ENCODE measurements at places on chromosomes 16 and 17.
A peak's percentile ranks its signal among the peaks of the same experiment; 100 is the strongest.

DNA sequence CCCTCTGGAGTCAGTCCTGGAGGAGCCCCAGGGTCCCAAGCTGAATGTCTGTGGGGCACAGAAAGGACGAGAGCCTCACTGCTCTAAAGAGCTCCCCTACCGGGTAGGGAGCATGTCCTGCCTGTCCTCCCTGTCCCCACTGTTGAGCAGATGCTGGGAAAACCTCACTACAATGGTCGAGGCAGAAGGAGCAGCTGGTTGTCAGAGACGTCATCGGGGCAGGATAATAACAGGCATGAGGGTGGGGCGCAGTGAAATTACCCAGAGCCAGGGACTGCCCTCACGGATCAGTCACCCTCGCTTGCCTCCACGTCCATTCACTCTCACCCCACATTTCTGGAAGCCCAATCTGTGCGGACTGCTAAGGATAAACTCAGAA lies 538 bp downstream of the TM4SF5 start:
- peak; percentile 53 for DNase-seq

GRCh38 chr17:78384479-78385175 lies 6.2 kb downstream of the PGS1 start:
- no peak for DNase-seq

- DNase-seq, result no peak
Measured at GRCh38 chr16:880471-881171, 80.1 kb upstream of the GNG13 start.

GRCh38 chr17:78789149-78789662 lies 7.1 kb upstream of the CYTH1 start:
- DNase-seq, result no peak

DNA sequence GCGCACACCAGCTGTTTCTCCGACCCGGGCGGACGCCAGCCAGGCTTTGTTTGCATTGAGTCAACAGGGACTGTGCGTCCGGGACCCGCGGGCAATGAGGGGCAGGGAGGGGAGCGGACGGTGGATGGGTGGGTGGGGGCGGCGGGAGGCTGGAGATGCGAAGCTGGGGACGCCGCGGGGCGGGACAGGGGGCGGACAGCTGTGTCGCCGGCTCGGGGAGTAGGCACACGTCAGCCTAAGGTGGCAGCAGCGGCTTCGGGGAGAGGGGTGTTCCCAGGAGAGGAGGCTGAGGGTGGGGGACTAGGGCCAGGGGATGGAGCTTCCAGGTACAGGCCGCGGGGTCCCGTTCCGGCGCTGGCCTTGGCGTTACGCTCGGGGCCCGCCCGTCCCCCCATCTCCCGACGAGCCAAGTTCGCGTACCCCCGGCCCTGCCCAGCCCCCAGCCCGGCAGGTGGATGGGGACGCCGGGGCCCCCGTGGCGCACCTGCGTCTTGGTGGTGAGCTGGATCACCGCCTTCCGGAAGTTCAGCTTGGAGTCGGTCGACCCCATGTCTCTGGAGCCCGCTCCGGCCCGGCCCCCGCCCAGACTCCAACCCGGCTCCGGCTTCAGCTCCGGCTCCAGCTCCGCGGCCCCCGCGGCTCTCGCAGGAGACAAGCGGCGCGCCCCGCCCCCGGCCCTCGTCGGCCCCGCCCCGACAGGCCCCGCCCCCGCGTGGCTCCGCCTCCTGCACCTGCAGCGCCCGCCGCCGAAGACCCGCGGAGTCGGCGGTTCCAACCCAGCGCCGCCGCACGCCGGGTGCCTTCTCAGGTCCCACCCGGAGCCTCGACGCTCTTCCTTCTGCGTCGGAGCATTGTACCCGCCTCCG lies at the start of gene HID1:
Gene HID1, minus strand, starts transcription at position 653 of the 866 bp plus-strand sequence. Its CDS starts 103 bp downstream, at position 550.
- DNase-seq, result no peak

DNA sequence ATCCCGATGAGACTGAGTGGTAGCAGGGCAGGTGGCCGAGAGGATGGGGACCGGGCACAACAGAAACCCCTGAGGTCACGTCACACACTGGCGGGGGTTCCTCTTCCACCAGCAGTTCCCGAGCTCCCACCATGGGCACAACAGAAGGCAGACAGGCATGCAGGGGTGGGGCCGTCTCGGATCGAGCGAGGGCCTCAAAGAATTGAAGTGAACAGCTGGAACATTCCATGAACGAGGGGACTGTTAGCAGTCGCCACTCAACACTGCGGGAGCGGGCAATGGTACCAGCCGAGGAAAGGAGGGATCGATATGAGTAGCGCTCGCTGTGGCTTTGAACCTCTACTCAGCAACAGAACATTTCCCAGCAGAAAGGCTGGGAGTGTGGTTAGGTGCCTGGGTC lies 5.3 kb downstream of the CEP131 start:
- DNase-seq, result no peak

- no peak for DNase-seq
Measured at GRCh38 chr17:72862276-72862999, 230.1 kb downstream of the SLC39A11 start.

GRCh38 chr16:75570396-75571065 lies 4.4 kb downstream of the GABARAPL2 start:
- DNase-seq, result no peak

DNA sequence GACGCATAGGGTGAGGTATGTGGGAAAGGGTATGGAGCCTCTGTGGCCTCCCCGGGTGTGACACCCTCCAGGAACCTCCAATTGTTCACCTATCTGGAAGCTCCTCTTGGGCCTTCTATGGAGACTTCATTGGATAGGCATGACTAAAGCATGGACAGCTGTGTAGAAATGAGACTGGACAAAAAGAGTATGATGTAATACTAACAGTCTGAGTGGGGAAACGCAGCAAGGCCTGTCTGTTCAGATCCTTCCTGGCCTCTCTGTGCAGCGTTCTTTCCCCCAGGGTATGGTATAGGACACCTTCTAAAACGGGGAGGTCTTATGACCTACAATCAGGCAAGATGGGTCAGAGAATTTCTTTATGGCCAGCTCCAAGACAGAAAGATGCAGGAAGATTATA lies 30.7 kb upstream of the CCNF start:
- DNase-seq, result no peak

DNA sequence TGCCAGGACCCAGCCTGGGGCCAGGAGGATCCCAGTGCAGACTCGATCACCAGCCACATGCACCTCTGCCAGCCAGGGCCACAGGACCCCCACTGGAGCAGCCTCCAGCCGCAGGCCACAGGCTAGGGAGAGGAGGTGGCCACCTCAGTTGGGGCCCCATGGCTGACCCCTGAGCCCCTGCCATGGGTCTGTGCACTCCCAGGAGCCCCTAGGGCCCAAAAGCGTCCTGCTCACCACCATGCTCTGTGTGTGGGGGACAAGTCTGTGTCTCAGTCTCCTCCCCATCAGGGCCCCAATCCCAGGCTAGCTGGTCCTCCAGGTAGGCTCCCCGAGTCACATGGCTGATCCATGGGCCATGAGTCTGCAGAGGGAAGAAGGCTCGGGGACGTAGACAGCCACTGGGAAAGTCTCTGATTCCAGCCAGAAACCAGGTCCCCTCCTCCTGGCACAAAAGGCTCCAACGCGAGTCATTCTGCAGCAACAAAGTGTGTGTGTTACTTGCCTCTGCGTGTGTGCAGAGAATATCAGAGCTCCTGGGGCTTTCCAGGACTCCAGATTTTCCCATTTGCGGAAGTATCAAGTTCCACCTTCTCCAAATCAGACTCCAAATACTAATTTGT lies 6.1 kb upstream of the PRSS8 start:
- no peak for DNase-seq

All from NCI-H446 treated with DMSO at 0.1 percent for 48 hours (cell line).